Activated CD4-positive, alpha-beta T cell treated with anti-CD3 and anti-CD28 coated beads, Interleukin-2, amount 50 U/mL, for 48 hours (primary cell): ENCODE measurements at places on chromosomes 1 and 21.

- DNase-seq: no peak
These were observed 236.9 kb upstream of the NRIP1 start for GRCh38 chr21:15301736-15302135.

- no peak for DNase-seq
These were observed 805 bp downstream of the ZNHIT6 start for GRCh38 chr1:85707267-85707989.

- DNase-seq: no peak
These were observed 9.1 kb downstream of the LAMC1 start for GRCh38 chr1:183032122-183032921.

GRCh38 chr1:108845991-108846390 is 10.9 kb downstream of the AKNAD1 start:
- DNase-seq: no peak

GRCh38 chr1:155253208-155253607 is 2.1 kb downstream of the ENTREP3 start:
- DNase-seq: no peak

DNA sequence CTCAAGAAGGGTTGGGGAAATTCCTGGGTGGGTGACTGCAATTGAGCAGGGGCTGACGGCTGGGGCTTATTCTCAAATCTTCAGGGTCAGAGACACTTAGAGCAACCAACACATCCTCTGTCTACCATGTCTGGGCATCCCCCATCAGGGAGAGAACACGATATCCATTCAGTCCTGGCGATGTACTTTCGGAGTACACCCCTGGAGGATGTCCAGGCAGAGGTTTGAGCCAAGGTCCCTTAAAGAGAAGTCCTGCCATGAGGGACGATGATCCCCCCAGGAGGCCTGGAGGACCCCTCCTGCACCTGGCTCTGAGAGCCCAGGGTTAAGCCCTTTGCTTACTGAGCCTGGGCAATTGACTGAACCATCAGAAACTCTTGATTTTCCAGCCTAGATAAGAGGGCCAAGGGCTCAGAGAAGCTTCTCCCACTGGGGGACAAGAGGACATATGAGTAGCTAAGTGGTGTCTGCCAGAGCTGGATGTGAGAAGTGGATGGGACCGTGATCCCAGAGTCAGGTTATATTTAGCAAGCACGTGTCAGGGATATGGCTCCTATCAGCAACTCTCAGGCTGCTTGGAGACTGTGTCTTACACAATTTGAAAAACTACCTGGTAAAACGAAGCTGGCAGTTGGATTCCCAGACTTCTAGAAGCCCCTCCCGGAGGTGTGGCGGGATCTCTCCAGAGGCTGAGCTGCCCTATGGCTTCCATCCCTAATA is 253.3 kb upstream of the VAMP3 start:
- no peak for DNase-seq

GRCh38 chr21:33078907-33079582 is 9.1 kb downstream of the OLIG1 start:
- peak; percentile 18 for DNase-seq

GRCh38 chr21:27674041-27674615 is 707.2 kb upstream of the ADAMTS5 start:
- DNase-seq: no peak

- DNase-seq: no peak
These were observed 46.6 kb downstream of the SSBP3 start for GRCh38 chr1:54359393-54360162.

DNA sequence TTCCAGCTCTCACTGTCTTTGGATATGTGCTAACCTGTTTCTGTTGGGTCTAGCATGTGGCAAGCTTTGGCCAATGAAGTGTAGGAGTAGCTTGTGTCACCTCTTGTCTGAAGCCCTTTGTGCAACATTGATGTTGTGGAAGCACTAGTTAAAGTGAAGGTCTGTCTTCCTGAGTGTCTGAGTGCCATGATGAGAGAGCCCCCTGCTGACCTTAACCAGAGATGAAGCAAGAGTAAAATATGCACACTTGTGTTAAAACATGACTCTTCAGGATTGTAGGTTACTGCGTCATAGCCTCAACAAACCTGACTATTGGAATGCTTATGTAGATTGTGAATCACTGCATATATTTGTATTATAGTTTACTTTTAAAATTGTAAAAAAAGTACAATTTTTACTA is 103.7 kb downstream of the NCAM2 start:
- no peak for DNase-seq

GRCh38 chr1:201427963-201428362 is 6.4 kb upstream of the TNNI1 start:
- DNase-seq: no peak

DNA sequence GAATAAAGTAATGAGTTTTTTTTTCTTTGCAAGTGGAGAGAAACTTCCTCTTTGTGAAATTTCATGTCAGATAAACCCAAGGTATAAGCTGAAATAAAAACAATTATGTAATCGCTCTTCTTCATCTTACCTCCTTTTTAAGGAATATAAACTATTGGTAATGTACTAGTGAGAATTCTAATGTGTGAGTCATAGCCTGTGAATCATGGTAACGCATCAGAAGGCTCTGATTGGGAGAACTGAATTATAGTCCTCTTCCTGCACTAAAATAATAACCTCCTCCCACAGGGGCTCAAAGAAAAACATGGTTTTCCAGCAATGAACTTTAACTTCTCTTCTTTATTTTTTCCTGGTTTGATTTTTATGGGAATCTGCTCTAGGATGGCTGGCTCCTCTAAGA is 57.1 kb upstream of the COX20 start:
- no peak for DNase-seq

- no peak for DNase-seq
These were observed 40.2 kb downstream of the WNT9A start for GRCh38 chr1:227907439-227908015.

- DNase-seq: no peak
These were observed 45.2 kb downstream of the EPRS1 start for GRCh38 chr1:220001095-220001501.

DNA sequence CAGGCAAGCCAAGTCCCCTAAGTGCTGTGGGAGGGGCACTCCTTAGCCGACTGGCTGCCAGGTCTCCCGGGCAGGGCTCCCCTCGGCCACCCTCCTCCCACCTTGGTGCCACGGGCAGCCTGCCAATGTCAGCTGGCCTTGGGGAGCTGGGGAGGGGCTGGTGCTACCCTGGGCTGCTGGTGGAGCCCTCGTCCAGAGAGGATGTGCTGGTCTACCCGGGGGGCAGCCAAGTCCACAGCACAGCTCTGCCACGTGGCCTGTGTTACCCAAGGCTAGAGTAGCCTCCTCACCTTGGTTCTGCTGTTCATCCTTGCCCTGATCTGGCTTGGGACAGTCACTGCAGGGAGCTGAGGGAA is 42.9 kb downstream of the CRYAA start:
- no peak for DNase-seq

DNA sequence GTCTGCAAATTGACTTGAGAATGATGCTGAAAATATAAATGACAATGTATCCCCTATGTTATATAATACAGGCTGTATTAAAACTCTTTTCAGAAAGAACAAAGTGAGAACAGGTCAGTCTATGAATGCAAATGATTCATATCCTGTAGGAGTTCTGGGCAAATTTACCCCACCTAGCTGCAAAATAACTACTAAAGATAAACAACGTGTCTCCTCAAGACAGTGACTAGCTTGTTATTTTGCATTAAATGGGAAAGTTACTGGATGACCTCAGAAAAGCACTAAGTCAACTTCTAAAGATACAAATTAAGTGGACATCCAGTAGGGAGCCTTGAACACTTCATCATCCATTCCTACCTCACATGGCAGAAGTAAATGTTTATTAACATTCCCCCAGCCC is 11.1 kb downstream of the RNF19B start:
- no peak for DNase-seq

GRCh38 chr1:25073640-25074270 is 143.7 kb upstream of the RUNX3 start:
- DNase-seq: no peak

- DNase-seq: no peak
These were observed 59.0 kb upstream of the PGD start for GRCh38 chr1:10339815-10340214.

DNA sequence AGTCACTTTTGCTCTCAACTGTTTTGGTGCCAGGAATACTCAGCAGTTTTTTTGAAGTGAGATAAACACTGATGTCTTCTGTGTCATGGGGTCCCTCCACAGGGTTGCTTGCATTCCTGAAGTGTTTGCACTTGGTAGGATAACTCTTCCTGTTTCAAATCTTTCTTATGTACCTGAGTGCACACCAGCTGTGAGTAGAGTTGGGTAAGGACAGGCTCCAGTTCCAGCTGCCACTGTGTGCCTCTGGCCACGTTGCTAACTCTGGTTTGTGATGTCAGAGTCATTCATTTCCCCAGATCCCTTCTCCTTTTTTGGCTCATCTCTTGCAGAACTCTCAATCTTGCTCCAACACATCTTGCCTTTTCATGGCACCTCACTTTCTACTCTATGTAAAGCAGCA is 356.3 kb upstream of the B3GALT2 start:
- DNase-seq: no peak

DNA sequence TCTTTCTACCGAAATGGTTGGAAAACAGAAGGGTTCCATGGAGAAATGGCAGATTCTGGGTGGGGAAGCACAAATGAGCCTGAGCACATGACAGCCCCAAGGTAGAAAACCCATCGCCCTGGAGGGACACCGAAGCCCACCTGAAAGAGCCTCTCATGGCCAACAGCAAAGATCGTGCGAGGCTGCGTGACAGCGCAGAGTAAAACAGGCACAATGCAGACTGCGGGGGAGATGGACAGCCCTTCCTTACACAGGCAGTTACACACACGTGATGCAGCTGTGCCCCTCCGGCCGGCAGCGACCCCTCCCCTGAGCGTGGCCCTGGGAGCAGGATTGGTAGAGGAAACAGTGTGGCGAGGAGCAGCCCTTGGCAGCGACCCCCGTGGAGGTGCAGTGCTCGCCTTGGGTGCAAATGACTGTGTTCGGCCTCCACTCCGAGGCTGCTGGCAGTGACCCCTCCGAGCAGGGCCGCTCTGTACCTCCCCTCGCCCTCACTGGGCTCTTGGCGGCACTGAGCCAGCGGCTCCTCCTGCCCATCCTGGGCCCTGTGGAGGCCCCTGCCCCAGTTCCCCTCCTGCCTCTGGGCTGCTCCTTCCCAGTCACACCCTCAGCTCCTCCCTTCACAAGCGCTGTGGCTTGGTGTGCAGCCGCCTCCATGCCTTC is 120.9 kb upstream of the COL6A1 start:
- no peak for DNase-seq

- DNase-seq: no peak
These were observed 3.0 kb upstream of the EPHX4 start for GRCh38 chr1:92026806-92027205.

- DNase-seq: no peak
These were observed 42.4 kb downstream of the PEX14 start for GRCh38 chr1:10516925-10517676.

DNA sequence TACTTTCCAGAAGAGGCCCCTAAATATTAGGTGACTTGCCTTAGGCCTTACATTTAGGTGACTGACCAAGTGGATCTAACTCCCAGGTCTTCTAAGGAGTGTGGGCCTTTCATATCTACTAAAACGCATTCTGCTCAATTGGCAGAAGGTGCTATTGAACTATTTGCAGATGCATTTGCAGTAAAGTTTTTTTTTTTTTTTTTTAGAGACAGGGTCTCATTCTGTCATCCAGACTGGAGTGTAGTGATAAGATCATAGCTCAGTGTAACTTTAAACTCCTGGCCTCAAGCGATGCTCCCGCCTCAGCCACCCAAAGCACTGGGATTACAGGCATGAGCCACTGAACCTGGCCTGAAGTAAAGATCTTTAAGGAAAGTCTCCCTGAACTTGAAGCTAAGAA is 13.0 kb upstream of the ACBD6 start:
- no peak for DNase-seq

GRCh38 chr1:81183553-81183952 is 617.2 kb upstream of the ADGRL2 start:
- DNase-seq: no peak

- no peak for DNase-seq
These were observed 45.4 kb upstream of the TENT5B start for GRCh38 chr1:27057801-27058625.

DNA sequence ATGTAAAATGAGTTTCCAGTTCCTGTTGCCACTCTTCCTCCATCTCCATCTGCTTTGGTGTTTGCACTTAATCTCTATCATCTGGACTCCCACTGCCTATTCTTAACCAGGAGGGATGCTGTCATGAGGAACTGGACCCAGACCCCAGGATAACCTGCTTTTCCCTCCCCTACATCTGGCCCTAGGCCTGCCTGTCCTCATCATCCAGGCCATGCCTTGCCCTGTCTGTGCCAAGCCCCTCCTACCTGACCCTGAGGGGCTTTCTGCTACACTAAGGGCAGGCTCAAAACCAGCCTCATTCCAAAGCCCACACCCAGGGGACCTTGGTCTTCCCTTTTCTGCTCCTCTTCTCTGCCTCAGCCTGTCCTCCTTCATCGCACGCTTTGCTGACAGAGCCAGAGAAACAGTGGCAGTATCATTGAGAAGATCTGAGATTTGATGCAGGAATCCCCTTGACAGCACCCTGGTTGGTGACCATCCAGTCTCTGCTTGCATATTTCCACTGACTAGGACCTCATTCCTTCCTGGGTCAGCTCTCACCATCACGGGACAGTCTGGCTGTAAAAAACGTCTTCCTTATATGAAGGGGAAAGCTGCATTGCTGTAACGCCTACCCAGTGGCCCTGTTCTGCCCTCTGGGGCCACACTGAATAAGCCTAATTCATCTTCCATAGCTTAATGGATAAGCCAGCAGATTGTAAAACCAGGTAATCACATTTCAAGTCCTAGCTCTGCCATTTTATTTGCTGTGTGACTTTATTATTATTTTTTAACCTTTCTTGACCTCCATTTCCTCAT is 38.8 kb downstream of the PLXNA2 start:
- no peak for DNase-seq

DNA sequence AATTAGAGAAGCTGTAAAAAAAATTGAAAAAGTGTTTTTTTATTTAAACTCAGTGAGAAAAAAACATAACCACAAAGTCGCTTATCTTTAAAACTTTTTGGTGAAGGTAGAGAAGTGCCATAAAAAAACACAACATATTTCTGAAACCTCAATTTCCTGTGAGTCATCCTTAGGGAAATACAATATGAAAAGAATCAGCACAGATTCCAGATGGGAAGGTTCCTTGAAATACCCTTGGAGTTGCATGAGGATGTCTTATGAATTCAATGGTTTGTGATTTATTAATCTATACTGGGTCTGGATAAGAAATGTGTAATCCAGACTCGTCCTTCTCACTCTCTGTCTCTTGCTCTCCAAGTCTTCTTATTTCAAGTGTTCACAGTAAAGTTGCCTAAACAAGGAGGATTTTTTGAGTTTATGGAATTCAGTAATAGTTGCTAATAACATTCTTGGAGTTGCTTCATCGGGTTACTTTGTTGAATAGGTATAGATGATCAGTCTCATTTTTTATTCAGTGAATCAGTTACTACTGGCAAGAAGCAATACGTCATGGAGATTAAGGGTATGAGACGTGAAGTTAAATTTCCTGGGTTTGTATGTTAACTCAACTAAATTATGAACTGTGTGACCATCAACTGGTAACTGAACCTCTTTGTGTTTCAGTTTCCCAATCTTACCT is 191.4 kb downstream of the KCNK2 start:
- no peak for DNase-seq

- DNase-seq: no peak
These were observed 7.3 kb upstream of the FUCA1 start for GRCh38 chr1:23875382-23875781.
